ENCODE measurements at places on chromosomes 5 and 9.

DNA sequence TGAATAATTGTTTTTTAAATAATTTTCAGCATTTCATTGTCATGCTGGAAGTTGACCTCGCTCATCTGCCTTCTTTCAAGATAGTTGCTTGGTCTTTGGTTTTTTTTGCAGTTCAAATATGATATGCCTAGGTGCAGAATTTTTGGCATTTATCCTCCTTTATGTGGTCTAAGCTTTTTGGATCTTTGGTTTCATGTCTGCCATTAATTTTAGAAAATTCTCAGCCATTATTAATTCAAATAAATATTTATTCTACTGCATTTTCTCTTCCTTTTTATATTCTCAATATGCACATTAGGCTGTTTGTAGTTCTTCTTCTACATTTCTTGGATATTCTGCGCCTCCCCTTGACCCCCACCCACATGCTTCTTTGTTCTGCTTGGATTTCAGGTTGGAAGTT, 63.6 kb downstream of the PHF2 start:
- DNase-seq = no peak

GRCh38 chr5:169300468-169301385, at the start of gene SLIT3:
Gene SLIT3 (minus strand): TSS chr5:169301139. CDS start chr5:169300709, 430 bp downstream.
- DNase-seq = no peak

- DNase-seq = no peak
Observed at GRCh38 chr5:18243846-18244245, 609.6 kb downstream of the TAF11L14 start.

GRCh38 chr9:37035648-37036370, 1.7 kb upstream of the PAX5 start:
- DNase-seq = no peak

DNA sequence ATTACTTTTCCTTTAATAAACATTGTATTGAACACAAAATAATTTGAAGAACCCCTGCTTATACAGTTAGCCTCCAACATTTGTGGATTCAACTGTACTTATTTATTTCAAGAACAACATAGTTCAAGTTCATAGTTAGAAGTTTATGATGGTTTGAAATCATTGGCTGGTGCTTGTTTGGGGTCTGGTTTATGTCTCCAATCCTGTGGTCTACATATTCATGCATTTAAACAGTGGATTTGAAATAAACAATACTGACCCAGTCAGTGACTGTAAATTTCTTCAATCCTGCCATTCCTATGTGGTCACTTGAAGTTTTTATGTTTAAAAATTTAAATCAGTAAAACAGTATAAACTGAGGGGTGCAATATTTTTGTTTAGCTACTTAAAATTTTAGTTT, 145.1 kb upstream of the TRPC7 start:
- no peak for DNase-seq

- DNase-seq = no peak
Observed at GRCh38 chr5:160463740-160464465, 42.2 kb downstream of the PTTG1 start.

- no peak for DNase-seq
Observed at GRCh38 chr5:93660677-93661076, 77.7 kb downstream of the NR2F1 start.

- no peak for DNase-seq
Observed at GRCh38 chr5:174295702-174296436, 250.4 kb downstream of the NSG2 start.

GRCh38 chr5:99331061-99331460, 402.3 kb upstream of the CHD1 start:
- DNase-seq = no peak

DNA sequence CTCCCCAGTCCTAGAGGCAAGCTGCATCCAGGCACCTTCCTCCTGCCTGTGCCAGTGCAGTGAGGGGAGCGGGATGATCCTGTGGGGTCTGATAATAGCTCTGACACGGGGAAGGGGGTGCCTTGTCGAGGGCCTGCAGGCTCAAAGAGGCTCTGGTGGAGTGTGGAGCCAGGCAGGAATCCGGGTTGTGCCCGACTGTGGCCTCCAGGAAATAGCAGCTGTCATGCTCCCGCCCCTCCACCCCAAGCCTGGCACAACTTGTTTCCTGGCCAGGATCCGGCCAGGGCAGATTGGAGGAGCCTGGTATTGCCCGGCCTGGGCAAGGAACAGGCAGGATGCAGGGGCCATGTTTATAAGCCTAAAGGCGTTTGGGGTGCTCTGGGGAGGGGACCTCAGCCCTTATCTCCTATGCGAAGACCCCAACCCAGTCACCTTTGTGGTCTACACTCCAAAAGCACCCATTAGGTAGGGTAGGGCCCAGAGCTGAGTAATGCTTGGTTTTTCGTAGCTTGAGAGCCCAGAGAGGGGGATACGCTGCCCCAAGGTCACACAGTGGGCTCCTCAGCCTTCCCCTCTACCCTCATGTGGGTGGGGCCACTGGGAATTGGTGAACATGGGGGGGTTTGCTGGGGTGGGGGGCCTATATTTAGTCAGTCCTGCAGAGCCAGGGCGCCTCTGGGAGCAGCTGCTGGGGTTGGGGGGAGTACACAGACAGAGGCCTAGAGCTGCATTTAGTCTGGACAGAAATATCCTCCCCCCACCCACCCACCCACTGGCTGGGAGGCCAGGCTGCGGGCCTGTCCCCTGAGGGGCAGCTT, 12.2 kb downstream of the CXXC5 start:
- no peak for DNase-seq

DNA sequence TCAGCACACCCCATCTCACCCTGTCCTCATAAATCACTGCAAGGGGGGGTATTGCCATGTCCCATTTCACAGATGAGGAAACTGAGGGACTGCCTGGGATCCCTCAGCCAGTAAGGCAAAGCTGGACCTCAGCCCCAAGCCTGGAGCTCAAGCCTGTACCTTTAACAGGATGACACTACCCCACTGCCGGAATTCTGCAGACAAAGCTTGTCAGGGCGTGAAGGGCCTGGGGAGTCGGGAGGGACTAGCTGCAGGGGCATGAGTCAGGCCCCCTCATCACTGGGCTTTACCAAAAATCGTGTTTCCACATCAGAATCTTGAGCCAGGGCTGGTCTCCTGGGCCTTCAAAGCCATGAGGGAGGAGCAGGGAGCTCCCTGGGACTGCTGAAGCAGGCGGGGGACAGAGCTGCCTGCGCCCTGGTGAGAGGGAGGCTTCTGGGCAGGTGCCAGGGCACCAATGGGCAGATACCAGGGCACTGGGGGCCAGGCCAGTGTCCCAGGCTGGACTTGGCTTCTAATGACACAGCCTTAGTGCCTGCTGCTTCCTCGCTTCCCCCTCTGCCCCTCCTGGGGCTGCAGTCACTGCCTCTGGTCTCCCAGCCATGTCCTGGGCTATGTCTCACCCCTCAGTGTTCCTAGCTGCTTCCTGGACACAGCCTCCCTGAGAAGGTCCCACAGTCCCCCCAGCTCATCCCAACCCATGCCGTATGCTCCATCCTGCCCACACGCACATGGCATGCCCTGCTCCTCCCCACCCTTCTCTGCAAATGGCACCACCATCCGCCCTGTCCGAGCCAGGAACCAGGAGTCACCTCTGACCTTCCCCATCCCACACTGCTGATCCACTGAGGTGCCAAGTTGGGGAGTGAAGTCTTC, 80.7 kb downstream of the LMX1B start:
- no peak for DNase-seq

GRCh38 chr9:21510806-21511205, 28.7 kb upstream of the IFNE start:
- no peak for DNase-seq

Measured in activated effector memory CD4-positive, alpha-beta T cell treated with anti-CD3 and anti-CD28 coated beads, Interleukin-2, amount 50 U/mL, for 16 hours (primary cell).